ENCODE measurements at places on chromosomes 3 and 15. TPM values are rescaled to one million over a fixed set of nuclear protein-coding genes. Genes with fewer than 3 reads are reported as not detected.
A peak's percentile ranks its signal among the peaks of the same experiment; 100 is the strongest.

The ROPN1 gene
- total RNA-seq: not detected

DNA sequence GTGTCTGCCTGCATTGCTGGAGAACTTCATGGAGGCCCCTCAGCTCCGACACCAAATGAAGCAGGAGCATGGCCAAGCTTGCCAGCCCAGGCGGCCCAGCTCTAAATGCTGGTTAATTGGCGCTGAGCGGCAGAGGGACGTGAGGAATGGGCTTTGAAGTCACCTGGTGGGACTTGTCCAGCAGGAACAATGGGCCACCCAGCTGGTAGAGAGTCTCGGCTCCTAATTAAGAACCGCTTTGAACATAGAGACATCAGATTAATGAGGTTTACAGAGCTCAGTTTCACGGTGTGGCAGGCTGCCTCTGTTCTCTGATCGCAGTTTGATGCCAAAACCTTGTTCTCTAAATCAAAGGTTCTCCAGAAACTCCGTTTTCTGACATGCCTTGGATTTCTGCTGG, 77.5 kb upstream of the LINGO1 start:
- DNase-seq: no peak
- no peak overlapping the region for H3K4me3 ChIP-seq
- no peak overlapping the region for H3K27ac ChIP-seq
- no peaks in the 10 kb centered on the region for H3K4me1 ChIP-seq

The ATG3 gene
- 56.5 TPM for total RNA-seq

- H3K36me3 ChIP-seq: no peaks in the 10 kb centered on the region
- H3K27me3 ChIP-seq: no peaks in the 10 kb centered on the region
- no peak for DNase-seq
- H3K27ac ChIP-seq: no peak overlapping the region
These were observed 99.9 kb upstream of the TP63 start for GRCh38 chr3:189531271-189531670.

GRCh38 chr3:52243791-52244628, 1.5 kb upstream of the PPM1M start:
- H3K36me3 ChIP-seq: peaks cover 77% of the 10 kb centered on the region
- peak overlapping the region; percentile 95 for H3K27ac ChIP-seq
- H3K4me3 ChIP-seq: peak overlapping the region; percentile 80
- H3K4me1 ChIP-seq: peaks cover 68% of the 10 kb centered on the region
- no peaks in the 10 kb centered on the region for H3K27me3 ChIP-seq

DNA sequence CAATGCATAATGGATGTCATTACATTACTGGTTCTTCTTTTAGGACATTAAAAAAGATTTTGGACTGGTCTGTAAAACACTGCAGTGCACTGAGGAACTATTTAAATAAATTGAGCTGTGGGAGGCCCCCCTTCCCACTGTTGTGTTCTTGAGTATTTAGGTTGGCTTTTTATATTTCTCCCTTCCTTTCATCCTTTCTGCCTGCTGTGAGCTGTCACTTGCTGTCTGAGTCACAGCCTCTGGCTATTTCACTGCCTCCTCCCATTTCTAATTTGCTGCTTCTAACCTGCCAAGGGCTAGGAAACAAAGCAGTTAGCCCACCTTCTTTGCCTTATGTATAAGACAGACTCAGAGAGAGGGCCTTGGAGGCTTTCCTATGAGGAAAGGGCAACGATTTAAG, 89.0 kb upstream of the FNDC3B start:
- no peak overlapping the region for H3K4me3 ChIP-seq
- peaks cover 7% of the 10 kb centered on the region for H3K27me3 ChIP-seq

DNA sequence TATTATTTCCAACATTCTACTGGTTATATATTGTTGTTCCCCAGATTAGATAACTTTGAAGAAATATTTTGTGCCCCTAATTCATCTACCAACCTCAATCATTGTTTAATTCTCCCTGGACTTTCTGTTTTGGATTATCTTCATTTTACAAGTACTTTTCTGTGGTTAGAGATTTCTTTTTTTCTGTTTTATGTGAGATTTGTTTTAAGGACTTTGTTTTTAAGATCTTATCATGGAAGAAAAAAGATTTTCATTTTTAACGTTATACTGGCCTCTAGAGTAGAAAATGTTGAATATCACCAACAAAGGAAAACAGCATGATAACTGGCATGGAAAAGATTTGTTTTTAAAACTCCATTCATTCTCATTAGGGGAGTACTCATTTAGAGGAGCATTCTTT, 210.9 kb upstream of the KCNMB2 start:
- no peaks in the 10 kb centered on the region for H3K36me3 ChIP-seq
- no peaks in the 10 kb centered on the region for H3K27me3 ChIP-seq
- no peak for DNase-seq
- H3K4me1 ChIP-seq: no peaks in the 10 kb centered on the region
- no peak overlapping the region for H3K27ac ChIP-seq

GRCh38 chr15:28190391-28191174, 91.5 kb upstream of the OCA2 start:
- H3K4me3 ChIP-seq: no peak overlapping the region
- H3K4me1 ChIP-seq: no peaks in the 10 kb centered on the region
- H3K36me3 ChIP-seq: peaks cover 18% of the 10 kb centered on the region
- DNase-seq: no peak
- H3K27me3 ChIP-seq: no peaks in the 10 kb centered on the region

DNA sequence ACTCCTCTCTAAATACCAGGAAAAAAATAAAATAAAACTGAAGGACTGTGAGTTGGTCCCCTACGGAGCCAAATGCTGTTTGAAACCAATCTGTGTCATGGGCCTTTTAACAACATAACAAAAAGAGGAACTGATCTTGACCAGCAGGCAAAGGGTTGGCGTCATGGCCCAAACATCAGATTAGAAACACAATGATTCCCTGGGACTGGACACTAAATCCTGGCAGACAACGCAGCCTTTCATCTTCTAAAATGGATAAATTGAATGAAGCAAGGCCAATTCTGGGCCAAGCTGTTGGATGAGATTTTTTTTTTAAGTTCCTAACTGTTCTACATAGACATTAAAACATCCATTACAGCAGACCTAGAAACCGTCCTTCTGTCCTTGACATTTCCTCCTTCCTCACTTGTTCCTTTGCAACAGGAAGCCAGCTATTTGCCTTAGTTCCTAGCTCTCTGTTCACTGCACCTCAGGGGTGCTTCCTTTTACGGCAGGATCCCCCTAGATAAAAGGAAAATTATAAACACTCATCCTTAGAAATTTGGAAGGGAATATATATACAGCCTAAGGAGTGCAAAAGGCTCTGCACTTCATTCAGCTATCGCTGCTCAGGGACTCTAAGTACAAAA, 21.6 kb upstream of the TAFA4 start:
- H3K27me3 ChIP-seq: peaks cover 13% of the 10 kb centered on the region
- no peaks in the 10 kb centered on the region for H3K36me3 ChIP-seq

- H3K4me1 ChIP-seq: peaks cover 78% of the 10 kb centered on the region
- H3K36me3 ChIP-seq: peaks cover 78% of the 10 kb centered on the region
- H3K27ac ChIP-seq: peak within 1 kb of the TSS; percentile 95
- DNase-seq: peak; percentile 67
- peak within 1 kb of the TSS; percentile 94 for H3K4me3 ChIP-seq
- H3K27me3 ChIP-seq: no peaks in the 10 kb centered on the region
These were observed at the start of gene PPM1M for GRCh38 chr3:52245322-52246263. TSS of gene PPM1M (plus strand) at chr3:52245759. CDS start at chr3:52245825, 66 bp downstream.

DNA sequence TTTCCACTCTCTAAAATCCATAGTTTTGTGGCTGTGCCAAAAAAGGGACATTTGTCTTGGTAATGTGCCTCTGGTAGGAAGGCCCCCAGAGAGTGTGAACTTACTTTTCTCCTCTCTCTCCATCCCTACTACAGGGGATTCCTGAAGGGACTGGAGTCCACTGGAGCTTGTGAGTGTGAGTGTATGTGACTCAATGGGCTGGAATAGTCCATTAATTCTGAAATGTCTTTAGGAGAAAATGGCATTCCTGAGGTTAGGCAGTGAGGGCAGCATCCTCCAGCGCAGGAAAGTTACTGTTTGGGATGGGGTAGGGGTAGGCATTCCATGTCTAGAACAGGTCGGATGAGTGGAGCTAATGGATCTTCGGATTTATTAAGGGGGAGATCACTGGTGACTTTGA, 59.8 kb upstream of the CACNA2D3 start:
- H3K4me3 ChIP-seq: no peak overlapping the region
- no peaks in the 10 kb centered on the region for H3K4me1 ChIP-seq
- peaks cover 4% of the 10 kb centered on the region for H3K27me3 ChIP-seq

The RGMA gene
- total RNA-seq: not detected

GRCh38 chr15:52808441-52808840, 18.3 kb upstream of the ONECUT1 start:
- no peaks in the 10 kb centered on the region for H3K36me3 ChIP-seq
- H3K27ac ChIP-seq: no peak overlapping the region
- peaks cover 12% of the 10 kb centered on the region for H3K4me1 ChIP-seq
- DNase-seq: no peak

GRCh38 chr3:37323494-37323893, 149.1 kb upstream of the LRRFIP2 start:
- no peak for DNase-seq
- no peak overlapping the region for H3K27ac ChIP-seq
- no peaks in the 10 kb centered on the region for H3K27me3 ChIP-seq
- H3K4me3 ChIP-seq: no peak overlapping the region
- H3K4me1 ChIP-seq: peaks cover 25% of the 10 kb centered on the region
- H3K36me3 ChIP-seq: peaks cover 61% of the 10 kb centered on the region

DNA sequence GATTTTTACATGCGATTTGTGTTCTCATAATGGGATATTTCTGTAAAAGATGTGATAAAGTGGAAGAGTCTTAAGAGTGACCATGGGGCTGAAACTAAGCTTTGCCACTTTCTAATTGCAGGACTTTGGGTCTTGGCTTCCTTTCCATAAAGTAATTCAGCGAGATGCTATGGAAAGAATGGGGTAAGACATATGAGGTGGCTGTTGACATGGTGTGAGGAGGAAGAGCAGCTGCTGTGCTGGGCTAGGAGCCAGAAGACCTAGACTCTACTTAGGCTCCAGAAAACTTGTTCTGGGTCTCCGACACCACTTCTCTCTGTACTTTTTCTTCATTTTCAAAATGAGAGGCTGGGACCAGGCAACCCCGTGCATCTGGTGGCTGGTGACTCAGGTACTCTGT, 654.5 kb upstream of the CFAP20DC start:
- H3K4me1 ChIP-seq: no peaks in the 10 kb centered on the region
- no peaks in the 10 kb centered on the region for H3K27me3 ChIP-seq

The CLDN1 gene
- total RNA-seq: 0.58 TPM

GRCh38 chr3:175346573-175347356, 487.6 kb downstream of the NAALADL2 start:
- no peaks in the 10 kb centered on the region for H3K4me1 ChIP-seq
- no peaks in the 10 kb centered on the region for H3K27me3 ChIP-seq
- no peak for DNase-seq
- no peaks in the 10 kb centered on the region for H3K36me3 ChIP-seq
- H3K4me3 ChIP-seq: no peak overlapping the region
- no peak overlapping the region for H3K27ac ChIP-seq

- H3K27ac ChIP-seq: no peak overlapping the region
- H3K36me3 ChIP-seq: peaks cover 61% of the 10 kb centered on the region
- no peak overlapping the region for H3K4me3 ChIP-seq
- DNase-seq: no peak
- H3K4me1 ChIP-seq: peaks cover 62% of the 10 kb centered on the region
These were observed 10.7 kb downstream of the CEP63 start for GRCh38 chr3:134496471-134497071.

GRCh38 chr3:80099559-80100066, 331.8 kb upstream of the ROBO1 start:
- no peak overlapping the region for H3K4me3 ChIP-seq
- H3K36me3 ChIP-seq: no peaks in the 10 kb centered on the region
- H3K27me3 ChIP-seq: no peaks in the 10 kb centered on the region
- no peak for DNase-seq
- no peak overlapping the region for H3K27ac ChIP-seq

DNA sequence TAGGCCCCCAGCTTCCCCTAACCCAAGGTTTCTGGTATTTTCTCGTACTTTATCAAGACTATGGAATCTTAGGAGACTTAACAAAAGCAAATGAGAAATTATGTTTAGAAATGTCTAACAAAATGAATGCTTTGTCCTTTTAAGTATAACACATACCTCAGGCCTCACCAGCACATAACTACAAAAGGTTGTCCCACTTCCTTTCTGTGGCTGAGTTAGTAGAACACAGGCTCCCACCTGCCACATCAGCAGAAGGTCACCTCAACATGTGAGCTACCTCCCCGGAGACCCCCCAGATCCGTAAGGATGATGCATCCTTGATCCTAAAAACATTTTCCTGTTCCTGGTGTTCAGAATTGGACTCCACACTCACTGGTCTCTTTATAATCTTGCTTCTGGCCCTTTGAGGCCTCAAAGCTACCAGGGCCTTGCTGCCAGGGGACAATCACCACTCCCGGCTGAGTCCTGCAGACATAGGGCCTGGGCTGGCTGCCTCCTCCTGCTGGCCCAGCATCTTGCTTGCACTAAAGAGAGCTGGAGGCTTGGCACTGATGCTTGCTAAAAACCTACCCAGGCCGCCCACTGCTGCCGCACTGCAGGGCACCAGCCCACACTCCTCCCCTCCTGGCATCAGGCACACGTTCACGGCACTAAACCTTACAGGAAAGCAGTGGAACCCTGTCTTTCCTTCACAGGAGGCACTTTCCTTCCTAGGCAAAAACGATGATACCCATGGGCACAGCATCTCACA, 2.9 kb downstream of the CCRL2 start:
- no peaks in the 10 kb centered on the region for H3K27me3 ChIP-seq
- no peak overlapping the region for H3K4me3 ChIP-seq
- peak overlapping the region; percentile 26 for H3K27ac ChIP-seq
- H3K36me3 ChIP-seq: no peaks in the 10 kb centered on the region
- peak; percentile 31 for DNase-seq

- no peaks in the 10 kb centered on the region for H3K27me3 ChIP-seq
- H3K27ac ChIP-seq: no peak overlapping the region
- no peak for DNase-seq
- no peak overlapping the region for H3K4me3 ChIP-seq
- peaks cover 5% of the 10 kb centered on the region for H3K4me1 ChIP-seq
These were observed 14.5 kb downstream of the C3orf20 start for GRCh38 chr3:14689247-14689980.

Data from activated CD8-positive, alpha-beta T cell treated with anti-CD3 and anti-CD28 coated beads for 36 hours (primary cell).